ENCODE measurements at places on chromosomes 3 and 15.

DNA sequence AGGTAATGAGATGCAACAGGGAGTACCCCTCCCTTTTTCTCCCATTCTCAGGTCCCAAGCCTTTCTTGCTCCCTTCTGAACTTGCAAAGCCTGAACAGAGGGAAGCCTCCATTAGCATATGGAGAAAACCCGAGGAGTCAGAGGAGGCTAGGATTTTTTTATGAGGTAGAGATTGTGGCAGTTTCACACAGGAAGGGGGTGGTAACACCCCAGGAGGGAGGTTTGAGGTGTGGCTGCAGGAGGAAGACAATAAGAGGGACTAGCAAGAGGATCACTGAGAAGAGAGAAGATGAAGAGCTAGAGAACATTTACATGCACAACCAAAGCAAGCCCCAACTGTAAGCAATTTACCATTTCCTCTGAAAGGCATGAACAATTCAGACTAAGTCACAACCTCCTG, 322.7 kb downstream of the SV2B start:
- no peak for DNase-seq

- no peak for DNase-seq
These were observed 235.5 kb downstream of the PTPRG start for GRCh38 chr3:61796911-61797310.

DNA sequence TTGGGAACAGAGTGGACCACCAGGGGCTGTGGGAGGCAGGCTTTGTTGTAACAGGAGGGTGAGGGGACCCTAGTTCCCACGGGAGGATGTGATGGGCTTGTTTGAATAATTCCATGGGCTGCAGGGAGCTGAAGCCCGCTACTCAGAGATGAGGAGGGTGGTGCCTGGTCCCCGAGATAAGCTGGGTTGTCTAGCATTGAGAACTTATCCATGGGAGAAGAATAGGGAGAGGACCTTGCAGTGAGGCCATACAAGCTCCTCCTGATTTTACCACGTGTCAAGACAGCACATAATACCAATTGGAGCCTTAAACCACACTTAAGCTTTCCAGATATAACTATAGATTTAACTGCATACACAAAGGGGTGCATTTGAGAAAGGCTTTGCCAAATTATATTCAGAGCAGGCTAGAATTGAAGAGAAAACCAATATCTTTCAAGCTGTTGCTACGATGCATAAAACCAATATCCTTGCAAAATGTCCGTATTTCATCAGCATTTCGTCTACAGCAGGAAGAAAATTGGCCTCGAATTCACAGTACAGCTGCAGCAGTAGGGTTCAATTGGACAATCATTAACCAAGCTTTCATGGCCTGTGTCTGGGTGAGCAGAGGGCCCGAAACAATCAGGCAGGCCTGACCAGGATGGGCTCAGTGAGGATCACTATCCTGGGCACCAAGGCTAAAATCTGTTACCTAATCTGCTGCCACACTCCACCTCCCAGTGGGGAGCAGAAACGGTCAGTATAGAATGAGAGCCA, 500.7 kb downstream of the OCA2 start:
- DNase-seq, result no peak

DNA sequence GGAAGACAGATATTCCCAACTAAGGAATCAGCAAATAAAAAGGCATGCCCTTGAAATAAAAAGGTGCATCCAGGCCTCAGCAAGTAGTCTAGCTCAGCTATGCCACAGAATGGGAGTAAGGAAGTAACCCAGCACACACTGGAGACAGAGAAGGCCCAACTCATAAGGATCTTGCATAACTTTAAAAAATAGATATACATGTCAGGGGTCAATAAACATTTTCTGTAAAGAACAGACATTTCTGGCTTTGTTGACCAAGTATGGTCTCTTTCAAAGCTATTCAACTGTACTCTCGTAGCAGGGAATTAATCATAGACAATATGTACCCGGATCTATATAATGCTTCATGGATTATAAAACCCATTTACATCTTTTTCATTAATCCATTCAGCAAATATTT, 449.3 kb downstream of the TAFA4 start:
- no peak for DNase-seq

- DNase-seq, result no peak
These were observed 34.8 kb downstream of the LMCD1 start for GRCh38 chr3:8536096-8537056.

- no peak for DNase-seq
These were observed 11.5 kb upstream of the RPS17 start for GRCh38 chr15:82551646-82552247.

DNA sequence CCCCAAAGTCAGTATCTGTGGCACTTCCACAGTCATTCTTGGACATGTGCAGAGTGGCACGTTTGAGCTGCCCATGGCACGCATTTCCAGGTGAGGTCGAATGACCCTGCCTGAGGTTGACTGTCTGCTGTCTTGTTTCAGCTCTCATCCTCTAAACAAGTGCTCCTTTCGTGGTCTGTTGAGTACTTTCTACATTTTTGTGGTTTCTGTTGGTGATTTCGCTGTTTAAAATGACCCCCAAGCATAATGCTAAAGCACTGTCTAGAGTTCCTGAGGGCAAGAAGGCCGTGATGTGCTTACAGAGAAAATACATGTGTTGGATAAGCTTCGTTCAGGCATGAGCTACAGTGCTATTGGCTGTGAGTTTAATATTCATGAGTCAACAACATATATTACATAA, 40.0 kb upstream of the SAMMSON start:
- no peak for DNase-seq

DNA sequence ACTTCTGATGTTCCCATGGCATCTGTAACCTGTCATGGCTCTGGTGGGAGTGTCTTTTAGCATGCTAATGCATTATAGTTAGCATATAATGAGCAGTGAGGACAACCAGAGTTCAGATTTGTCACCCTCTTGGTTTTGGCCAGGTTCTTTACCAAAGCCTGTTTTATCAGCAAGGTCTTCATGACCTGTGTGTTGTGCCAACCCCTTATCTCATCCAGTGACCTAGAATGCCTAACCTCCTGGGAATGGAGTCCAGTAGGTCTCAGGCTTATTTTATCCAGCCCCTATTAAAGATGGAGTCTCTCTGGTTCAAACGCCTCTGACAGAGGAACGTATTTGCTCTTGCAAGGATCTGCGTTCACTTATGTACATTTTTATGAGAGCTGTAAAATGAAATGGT, 60.3 kb upstream of the UTS2B start:
- no peak for DNase-seq

- no peak for DNase-seq
These were observed 29.7 kb downstream of the SEMA7A start for GRCh38 chr15:74403991-74404563.

DNA sequence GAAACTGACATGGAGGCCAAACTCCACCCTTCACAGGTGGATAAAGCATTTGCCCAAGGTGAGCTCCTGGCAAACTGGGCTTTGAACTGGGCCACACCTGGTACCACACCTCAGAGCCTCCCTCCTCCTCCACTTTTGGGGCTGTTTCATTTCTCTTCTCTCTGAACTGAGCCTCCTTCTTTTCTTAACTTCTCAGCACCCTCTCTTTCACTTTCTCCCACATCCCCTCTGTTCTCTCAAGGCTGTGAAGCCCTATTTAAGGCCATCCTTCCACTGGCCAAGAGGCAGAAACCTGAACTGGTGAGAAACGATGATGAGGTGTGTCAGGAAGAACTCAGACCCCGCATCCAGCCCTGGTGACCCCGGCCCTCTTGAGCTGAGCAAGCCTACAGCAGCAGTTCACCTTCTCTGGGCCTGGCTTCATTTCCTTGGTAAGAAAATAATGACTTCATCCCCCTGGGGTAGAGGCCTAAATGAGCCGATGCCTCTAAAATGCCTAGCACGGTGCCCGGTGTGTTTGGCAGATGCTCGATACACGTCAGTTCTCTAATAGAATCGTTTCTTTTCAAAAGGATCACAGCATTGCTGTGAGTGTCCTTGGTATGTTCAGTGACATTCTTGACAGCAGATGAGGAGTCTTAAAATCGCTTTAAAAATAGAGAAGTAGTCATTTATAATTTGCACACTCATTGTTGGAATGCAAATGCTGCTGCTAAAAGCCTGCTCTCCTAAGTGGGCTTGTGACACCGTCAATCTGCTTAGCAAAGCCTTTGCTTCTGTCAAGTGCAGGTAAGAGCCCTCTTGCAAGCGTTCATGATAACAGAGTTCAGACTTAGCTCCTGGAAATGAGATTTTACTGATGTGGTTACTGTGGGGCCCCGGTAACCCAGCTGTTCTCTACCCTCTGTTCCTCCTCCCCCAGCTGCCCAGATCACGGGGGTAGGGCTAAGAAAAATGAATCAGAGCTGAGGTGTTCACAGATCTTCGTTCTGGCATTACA, 97.7 kb upstream of the ATP2B2 start:
- no peak for DNase-seq

GRCh38 chr15:50353975-50354837, 792 bp downstream of the GABPB1 start:
- peak; percentile 74 for DNase-seq

DNA sequence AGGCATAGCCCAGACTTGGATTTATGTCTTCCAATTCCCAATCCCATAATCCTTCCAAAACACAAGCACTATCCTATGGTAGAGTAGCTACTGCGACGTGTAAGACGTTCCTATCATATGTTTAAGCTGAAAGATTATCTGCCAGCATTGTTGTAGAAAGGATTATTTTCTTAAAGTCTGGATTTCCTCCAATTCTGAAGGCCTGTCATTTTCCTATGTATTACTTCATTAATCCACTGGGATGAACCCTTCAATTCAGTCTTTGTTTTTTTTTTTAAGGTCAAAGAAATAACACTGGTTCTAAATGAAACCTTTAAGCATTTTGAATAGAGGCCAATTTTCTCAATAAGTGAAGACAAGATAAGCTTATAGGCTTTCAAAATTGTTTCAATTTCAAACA, 289.0 kb downstream of the SLC9A9 start:
- no peak for DNase-seq

GRCh38 chr3:99817437-99818240, at the start of gene CMSS1:
TSS of gene CMSS1 (plus strand) at chr3:99817862.
- peak; percentile 96 for DNase-seq

DNA sequence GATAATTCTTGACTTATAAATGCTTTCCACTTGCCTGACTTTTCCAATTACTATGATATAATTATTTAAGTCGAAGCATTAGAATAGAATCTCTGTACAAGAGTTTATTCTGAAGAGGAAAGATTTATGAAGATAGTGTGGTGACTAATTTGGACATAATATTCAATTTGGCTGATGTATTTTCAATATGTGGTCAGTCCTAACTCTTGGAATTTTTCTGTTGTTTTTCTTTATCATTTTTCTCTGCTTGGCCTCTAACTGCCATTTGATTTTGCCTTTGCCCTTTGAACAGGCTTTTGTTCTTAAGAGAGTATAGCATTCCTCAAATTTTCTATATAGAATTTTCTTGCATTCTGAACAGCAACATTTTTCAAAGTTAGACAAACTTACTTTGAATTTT, 2.6 kb upstream of the MDFIC2 start:
- DNase-seq, result no peak

- no peak for DNase-seq
These were observed 18.3 kb upstream of the CD200 start for GRCh38 chr3:112314649-112315048.

- DNase-seq, result no peak
These were observed 50.4 kb downstream of the IL12A start for GRCh38 chr3:160038862-160039562.

DNA sequence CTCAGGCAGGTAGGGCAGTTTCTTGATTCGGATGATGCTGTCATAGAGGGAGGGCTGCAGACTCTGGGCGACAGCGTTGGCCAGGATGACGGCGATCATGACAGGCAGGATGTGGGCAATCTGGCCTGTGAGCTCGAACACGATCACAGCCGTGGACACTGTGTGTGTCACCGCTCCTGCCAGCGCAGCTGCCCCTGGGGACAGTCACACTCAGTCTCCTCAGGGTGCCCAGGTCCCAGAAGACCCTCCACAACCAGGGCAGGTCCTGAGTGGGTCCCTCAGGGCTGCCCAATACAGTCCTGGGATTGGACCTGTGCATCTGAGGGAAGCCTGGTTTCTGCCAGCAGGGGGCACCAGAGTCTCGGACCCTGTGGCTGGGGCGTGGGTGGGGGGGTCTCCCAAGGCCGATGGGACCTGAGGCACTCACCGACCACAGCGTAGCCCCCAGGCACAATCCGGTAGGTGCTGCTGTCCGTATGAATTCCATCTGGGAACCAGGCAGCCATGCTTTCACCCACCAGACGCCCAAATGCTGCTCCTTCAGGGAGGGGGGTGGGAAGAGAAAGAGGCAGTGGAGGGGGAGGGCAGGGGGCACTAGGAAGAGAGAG, 7.2 kb downstream of the CLCN2 start:
- peak; percentile 46 for DNase-seq

GRCh38 chr3:65398953-65399352, 639.8 kb downstream of the MAGI1 start:
- DNase-seq, result no peak

DNA sequence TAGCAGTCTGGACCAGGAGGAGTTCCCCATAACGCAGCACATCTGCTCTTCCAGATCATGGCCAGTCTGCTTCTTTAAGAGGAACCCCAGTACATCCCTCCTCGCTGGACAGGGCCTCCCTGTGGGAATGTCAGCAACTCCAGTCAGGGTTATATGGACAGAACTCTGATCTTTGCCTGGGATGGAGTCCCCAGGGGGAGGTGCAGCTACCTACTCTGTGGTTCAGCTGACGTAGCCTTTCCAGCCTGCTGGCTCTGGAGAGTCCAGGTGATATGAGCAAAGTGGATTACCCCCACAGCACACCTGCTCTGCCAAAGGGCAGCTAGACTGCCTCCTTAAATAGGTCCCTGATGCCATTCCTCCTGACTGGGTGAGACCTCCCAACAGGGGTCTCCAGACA, 417.1 kb upstream of the EPHA3 start:
- DNase-seq, result no peak

- no peak for DNase-seq
These were observed at the start of gene IQSEC1 for GRCh38 chr3:13073326-13074005. TSS of gene IQSEC1 (minus strand) at chr3:13073429. CDS start at chr3:13073014, 415 bp downstream.

DNA sequence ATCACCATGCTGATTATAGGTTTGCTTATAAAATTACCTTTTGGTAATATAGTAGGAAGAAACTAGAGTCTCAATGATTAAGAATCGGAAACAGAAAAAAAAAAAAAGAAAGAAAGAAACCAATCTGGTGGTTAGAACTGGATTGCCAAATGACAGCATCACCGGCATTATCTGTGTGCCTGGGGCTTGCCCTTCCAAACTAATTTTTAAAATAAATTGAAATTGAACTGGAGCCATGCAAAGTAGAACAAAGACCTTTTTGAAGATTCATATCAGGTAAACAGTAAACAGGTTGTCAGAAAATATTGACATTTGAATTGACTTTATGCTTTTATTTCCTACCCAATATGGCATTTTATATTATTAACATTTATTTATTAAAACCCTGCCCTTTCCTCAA, 11.2 kb upstream of the CPB1 start:
- no peak for DNase-seq

GRCh38 chr3:188233320-188233719, 79.4 kb downstream of the LPP start:
- no peak for DNase-seq
